ENCODE measurements at places on chromosomes 4 and X. TPM values are rescaled to one million over a fixed set of nuclear protein-coding genes. Genes with fewer than 3 reads are reported as not detected.

The CD40LG gene
- polyA plus RNA-seq, result not detected

The CXCL11 gene
- polyA plus RNA-seq, result 0.33 TPM

The SHROOM4 gene
- 14.6 TPM for polyA plus RNA-seq

The HDX gene
- polyA plus RNA-seq, result 5.8 TPM

The IL21 gene
- not detected for polyA plus RNA-seq

The GATA1 gene
- polyA plus RNA-seq, result 0.54 TPM

The TREX2 gene
- 0.54 TPM for polyA plus RNA-seq

The PPEF2 gene
- polyA plus RNA-seq, result 0.04 TPM

The BMP3 gene
- 18.6 TPM for polyA plus RNA-seq

The AREG gene
- polyA plus RNA-seq, result 0.07 TPM

The IL1RAPL2 gene
- 2.2 TPM for polyA plus RNA-seq

The SLC25A4 gene
- polyA plus RNA-seq, result 42.8 TPM

The CSN1S1 gene
- not detected for polyA plus RNA-seq

The MTCP1 gene
- 18.2 TPM for polyA plus RNA-seq

The EDA2R gene
- 0.75 TPM for polyA plus RNA-seq

The SOX3 gene
- polyA plus RNA-seq, result not detected

The MTNR1A gene
- polyA plus RNA-seq, result 1.5 TPM

Data from renal pelvis (tissue), 12 donors.